ENCODE measurements at places on chromosomes 12 and 14.

DNA sequence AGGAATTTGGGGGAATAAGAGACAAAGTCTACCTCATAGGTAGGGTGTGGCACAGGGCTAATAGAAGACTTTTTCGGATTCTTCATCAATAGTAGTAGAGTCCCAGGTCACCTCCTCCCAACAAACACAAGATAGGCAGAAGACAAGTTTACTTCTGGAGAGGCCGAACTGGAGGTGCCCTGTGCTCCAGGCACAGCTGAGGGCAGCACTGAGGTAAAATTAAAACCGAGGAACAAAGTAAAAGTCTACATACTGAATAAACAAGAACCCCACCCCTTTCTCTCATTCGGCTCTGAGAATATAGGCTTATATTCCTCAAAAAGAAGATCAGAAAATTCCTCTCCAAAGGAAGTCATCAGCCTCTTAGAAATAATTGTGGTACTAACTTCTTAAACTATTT is 161.5 kb downstream of the SEC23A start:
- DNase-seq, result no peak
- no peaks in the 10 kb centered on the region for H3K4me1 ChIP-seq
- no peaks in the 10 kb centered on the region for H3K36me3 ChIP-seq
- H3K27ac ChIP-seq, result no peak overlapping the region
- H3K4me3 ChIP-seq, result no peak overlapping the region
- no peaks in the 10 kb centered on the region for H3K27me3 ChIP-seq

GRCh38 chr12:112839386-112839972 is 47.9 kb downstream of the RPH3A start:
- H3K27me3 ChIP-seq, result no peaks in the 10 kb centered on the region
- no peak for DNase-seq
- H3K4me3 ChIP-seq, result no peak overlapping the region
- no peaks in the 10 kb centered on the region for H3K36me3 ChIP-seq
- no peak overlapping the region for H3K27ac ChIP-seq
- no peaks in the 10 kb centered on the region for H3K4me1 ChIP-seq

DNA sequence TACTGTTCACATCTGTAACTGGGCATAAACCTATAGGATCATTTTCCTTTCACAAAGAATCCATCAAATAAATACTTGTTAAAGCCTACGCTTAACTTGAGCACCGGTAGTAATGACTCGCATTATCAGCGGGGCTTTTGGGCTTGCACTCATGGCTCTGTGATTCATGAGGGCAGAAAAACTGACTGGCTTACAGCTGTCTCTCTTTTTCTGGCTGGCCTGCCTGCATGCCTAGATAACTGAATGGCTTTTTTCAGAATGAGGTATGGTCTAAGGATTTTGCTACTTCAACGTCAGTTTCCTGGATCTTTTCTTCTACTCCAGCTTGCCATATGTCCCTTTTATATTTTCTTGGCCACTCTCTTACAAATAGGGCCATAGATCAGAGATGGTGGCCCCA is 531.1 kb downstream of the NRXN3 start:
- no peak for DNase-seq
- H3K4me3 ChIP-seq, result no peak overlapping the region
- H3K27me3 ChIP-seq, result no peaks in the 10 kb centered on the region
- H3K36me3 ChIP-seq, result no peaks in the 10 kb centered on the region
- H3K27ac ChIP-seq, result no peak overlapping the region
- H3K4me1 ChIP-seq, result no peaks in the 10 kb centered on the region

DNA sequence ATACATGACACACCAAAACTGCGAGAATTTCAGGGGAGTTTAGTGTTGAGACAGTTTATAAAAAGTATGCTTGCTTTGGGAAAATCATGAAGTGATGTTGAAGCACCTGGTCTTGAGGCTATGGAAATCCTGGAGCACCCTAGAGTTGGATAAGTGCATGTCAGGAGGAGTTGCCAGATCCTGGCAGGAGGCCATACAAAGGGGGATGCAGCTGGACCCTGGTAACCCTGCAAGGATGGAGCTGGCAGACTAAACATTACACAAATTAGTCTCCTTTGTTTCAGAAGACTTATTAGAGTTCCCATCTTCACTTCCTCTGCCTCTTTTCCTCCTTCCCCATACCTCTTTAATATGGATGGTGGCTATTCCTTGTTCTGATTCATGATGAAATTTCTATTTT is 907.0 kb downstream of the BCL11B start:
- peaks cover 4% of the 10 kb centered on the region for H3K4me1 ChIP-seq
- H3K36me3 ChIP-seq, result no peaks in the 10 kb centered on the region
- H3K4me3 ChIP-seq, result no peak overlapping the region
- no peak overlapping the region for H3K27ac ChIP-seq
- H3K27me3 ChIP-seq, result no peaks in the 10 kb centered on the region

- peak overlapping the region; percentile 91 for H3K27ac ChIP-seq
- DNase-seq, result no peak
- peak overlapping the region; percentile 70 for H3K4me3 ChIP-seq
- H3K27me3 ChIP-seq, result no peaks in the 10 kb centered on the region
- H3K4me1 ChIP-seq, result peaks cover 56% of the 10 kb centered on the region
- peaks cover 7% of the 10 kb centered on the region for H3K36me3 ChIP-seq
Measured at GRCh38 chr12:56724701-56724971, 463 bp downstream of the NACA start.

- peak overlapping the region; percentile 98 for H3K27ac ChIP-seq
- DNase-seq, result no peak
- H3K4me3 ChIP-seq, result peak overlapping the region; percentile 3
Measured at GRCh38 chr14:68546839-68547238, 246.0 kb downstream of the ZFP36L1 start.

DNA sequence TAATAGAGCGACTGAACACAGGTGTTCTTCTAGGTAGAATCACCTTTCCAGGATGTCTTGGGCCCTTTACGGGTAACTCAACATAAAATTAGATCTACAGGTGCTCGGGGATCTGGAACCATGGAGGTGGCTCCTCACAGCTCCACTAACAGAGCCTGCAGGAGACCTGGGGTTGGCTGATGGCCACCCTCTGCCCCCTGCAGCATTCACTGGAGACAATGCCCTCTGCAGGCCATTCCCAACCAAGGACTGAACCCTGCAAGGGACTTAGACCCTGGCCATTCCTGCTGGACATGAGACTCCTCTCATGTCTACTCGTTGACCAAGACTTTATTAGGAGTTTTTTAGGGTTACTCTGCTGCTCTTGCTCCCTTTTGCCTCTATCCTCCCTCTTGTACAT is 58.5 kb upstream of the PPP4R3A start:
- no peaks in the 10 kb centered on the region for H3K36me3 ChIP-seq
- H3K4me1 ChIP-seq, result peaks cover 2% of the 10 kb centered on the region
- no peaks in the 10 kb centered on the region for H3K27me3 ChIP-seq
- no peak overlapping the region for H3K4me3 ChIP-seq
- no peak for DNase-seq

GRCh38 chr14:53793790-53794505 is 162.7 kb downstream of the BMP4 start:
- no peak overlapping the region for H3K27ac ChIP-seq
- H3K36me3 ChIP-seq, result no peaks in the 10 kb centered on the region
- no peaks in the 10 kb centered on the region for H3K27me3 ChIP-seq
- DNase-seq, result no peak

GRCh38 chr12:48454667-48455066 is 17.7 kb upstream of the ANP32D start:
- no peak for DNase-seq
- H3K4me3 ChIP-seq, result no peak overlapping the region
- no peaks in the 10 kb centered on the region for H3K4me1 ChIP-seq
- no peaks in the 10 kb centered on the region for H3K27me3 ChIP-seq
- no peaks in the 10 kb centered on the region for H3K36me3 ChIP-seq

DNA sequence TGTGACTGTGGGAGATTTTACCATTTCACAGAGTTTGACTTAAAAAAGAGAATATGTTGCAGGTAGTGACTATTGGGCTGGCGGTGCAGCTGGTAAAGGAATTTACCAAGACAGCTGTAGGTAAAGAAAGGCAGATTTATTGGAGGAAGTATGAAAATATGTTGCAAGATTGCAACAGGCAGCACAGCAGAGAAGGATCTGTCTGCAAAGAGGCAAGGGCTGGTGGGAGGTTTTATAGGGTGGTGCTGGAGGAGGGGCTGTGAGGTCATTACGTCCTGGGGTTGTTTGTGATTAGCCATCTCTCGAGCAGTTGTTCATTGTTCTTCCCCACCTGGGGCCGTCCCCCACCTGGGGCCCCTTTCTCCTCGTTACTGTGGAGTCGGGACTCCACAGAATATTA is 62.1 kb downstream of the ACACB start:
- no peak for DNase-seq
- no peaks in the 10 kb centered on the region for H3K27me3 ChIP-seq
- H3K4me3 ChIP-seq, result no peak overlapping the region
- H3K27ac ChIP-seq, result no peak overlapping the region
- H3K36me3 ChIP-seq, result peaks cover 4% of the 10 kb centered on the region

DNA sequence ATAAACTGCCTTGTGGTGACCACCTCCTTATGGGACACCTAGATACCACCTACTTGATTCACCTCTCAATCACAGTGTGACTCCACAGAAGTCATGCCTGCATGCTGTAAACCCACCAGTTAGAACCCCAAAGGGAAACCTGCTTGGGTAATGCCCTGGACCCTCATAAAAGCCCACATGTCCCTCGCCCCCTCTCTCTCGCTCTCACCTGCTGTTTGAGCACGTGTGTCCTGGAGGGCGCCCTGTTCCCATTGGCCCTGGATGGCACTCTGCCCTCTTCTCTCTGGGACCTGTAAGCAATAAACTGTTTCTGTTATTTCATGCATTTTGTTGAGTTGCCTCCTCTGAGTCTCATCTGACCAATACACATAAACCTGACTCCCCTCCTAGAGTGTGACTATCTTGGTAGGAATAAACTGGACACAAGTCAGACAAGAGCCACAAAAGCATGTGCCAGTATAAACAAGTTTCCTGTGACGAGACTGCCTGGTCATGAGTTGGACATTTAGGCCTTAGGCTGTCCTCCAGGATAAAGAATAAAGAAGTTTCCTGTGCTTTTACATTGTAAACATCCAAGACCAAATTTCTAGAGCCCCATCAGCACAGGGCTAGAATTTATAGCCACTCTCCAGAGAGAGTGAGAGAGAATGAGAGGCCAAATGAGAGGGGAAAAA is 8.6 kb downstream of the IFI27L2 start:
- DNase-seq, result no peak
- peaks cover 2% of the 10 kb centered on the region for H3K4me1 ChIP-seq
- H3K27me3 ChIP-seq, result no peaks in the 10 kb centered on the region

DNA sequence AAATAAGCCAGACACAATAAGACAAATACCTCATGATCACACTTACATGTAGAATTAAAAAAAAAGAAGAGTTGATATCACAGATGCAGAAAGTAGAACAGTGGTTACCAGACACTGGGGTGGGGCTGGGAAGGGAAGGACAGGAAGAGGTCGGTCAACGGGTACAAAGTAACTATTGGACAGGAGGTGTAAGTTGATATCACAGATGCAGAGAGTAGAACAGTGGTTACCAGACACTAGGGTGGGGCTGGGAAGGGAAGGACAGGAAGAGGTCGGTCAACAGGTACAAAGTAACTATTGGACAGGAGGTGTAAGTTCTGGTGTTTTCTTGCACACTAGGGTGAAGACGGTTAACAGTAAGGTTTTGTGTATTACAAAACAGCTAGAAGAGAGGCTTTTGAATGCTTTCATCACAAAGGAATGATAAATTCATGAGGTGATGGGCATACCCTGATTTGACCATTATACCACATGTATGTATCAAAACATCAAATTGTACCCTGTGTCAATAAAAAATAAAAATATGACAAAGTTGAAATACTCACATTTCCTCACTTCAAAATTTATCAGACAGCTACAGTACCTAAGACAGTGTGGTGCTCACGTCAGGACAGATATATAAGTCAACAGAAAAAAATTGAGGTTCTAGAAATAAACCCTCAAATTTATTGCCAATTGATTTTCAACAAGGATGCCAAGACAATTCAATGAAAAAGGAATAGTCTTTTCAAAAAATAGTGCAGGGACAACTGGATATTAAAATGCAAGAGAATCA is 32.8 kb downstream of the GALC start:
- H3K27me3 ChIP-seq, result no peaks in the 10 kb centered on the region
- H3K4me1 ChIP-seq, result no peaks in the 10 kb centered on the region
- H3K27ac ChIP-seq, result no peak overlapping the region
- no peak for DNase-seq
- no peak overlapping the region for H3K4me3 ChIP-seq

GRCh38 chr14:61145903-61146481 is 135.1 kb downstream of the TMEM30B start:
- H3K4me1 ChIP-seq, result no peaks in the 10 kb centered on the region
- no peaks in the 10 kb centered on the region for H3K27me3 ChIP-seq
- no peak for DNase-seq

DNA sequence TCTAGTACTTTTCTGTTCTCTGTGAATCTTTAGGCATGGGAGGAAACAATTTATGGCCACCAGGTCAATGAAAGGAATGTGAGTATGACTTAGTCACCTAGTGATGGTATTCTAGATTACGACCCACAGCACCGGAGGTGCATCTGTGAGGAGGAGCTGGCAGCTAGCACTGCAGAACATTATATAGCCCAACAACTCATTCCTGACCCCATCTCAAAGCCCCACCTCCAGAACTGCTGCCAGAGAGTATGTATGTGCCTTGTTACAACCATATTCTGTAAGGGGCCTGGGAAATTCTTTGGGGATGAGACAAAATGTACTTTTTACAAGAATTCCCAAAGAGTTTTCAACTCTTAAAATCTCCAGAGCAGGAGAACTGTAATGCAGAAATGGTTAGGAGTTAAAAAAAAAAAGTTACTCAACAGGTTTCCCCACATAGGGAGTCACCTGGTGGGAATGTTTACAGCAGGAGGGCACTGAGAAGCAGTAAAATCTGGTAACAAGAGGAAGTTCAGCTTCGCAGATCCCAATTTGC is 34.9 kb upstream of the CERS5 start:
- H3K36me3 ChIP-seq, result peaks cover 13% of the 10 kb centered on the region
- DNase-seq, result no peak
- no peaks in the 10 kb centered on the region for H3K27me3 ChIP-seq
- H3K27ac ChIP-seq, result peak overlapping the region; percentile 77

- no peak for DNase-seq
- H3K4me3 ChIP-seq, result no peak overlapping the region
- H3K36me3 ChIP-seq, result peaks cover 100% of the 10 kb centered on the region
- H3K4me1 ChIP-seq, result peaks cover 4% of the 10 kb centered on the region
Measured at GRCh38 chr12:109981311-109981710, 14.9 kb downstream of the GIT2 start.

GRCh38 chr12:116813271-116814041 is 67.8 kb downstream of the HRK start:
- no peaks in the 10 kb centered on the region for H3K36me3 ChIP-seq
- peaks cover 6% of the 10 kb centered on the region for H3K4me1 ChIP-seq
- H3K27me3 ChIP-seq, result peaks cover 9% of the 10 kb centered on the region
- no peak overlapping the region for H3K4me3 ChIP-seq
- no peak for DNase-seq

DNA sequence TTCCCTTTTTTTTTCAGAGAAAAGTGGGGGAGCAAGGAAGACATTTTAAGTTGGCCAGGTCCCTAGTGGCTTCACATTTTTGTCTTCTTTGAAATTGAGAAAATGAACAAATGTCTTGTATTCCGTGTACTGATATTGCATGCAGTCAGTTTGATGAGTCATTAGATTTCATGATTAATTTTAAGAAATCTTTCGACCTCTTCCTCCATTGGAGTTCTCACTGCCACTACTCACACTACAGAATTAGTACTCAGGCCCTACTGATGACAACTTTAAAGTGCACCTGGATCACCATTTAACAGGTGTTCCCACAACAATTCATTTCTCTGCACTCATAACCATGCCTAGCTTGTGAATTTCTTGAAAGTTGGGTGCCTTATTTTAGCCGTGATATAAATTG is 50.5 kb downstream of the SAMD4A start:
- DNase-seq, result no peak
- H3K27ac ChIP-seq, result no peak overlapping the region
- H3K4me3 ChIP-seq, result no peak overlapping the region
- H3K4me1 ChIP-seq, result no peaks in the 10 kb centered on the region

- DNase-seq, result no peak
- no peaks in the 10 kb centered on the region for H3K36me3 ChIP-seq
- no peaks in the 10 kb centered on the region for H3K27me3 ChIP-seq
- no peak overlapping the region for H3K4me3 ChIP-seq
Measured at GRCh38 chr14:36570065-36570464, 12.3 kb downstream of the NKX2-8 start.
